ENCODE measurements at places on chromosomes 3 and 15.

GRCh38 chr15:57138349-57138788 is 219.9 kb downstream of the TCF12 start:
- DNase-seq: no peak

- no peak for DNase-seq
Observed at GRCh38 chr3:143831208-143831607, 17.1 kb downstream of the SLC9A9 start.

DNA sequence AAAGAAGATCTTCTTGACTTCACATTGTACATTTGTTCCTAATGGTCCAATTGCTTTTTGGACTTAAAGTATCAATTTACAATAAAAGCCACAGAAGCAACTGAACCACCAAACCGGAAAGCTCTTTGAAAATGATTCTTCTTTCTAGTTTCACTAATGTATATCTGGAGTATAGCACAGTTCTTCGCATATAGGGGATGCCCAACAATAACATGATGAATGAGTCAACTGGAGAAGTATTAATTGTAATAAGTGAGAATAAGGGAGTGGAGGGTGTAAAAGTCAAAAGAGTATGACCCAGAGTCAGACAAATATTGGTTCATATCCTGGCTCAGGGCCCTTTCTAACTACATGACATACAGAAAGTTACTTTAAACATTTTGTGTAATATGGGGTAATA is 425.2 kb downstream of the ZBTB20 start:
- no peak for DNase-seq

DNA sequence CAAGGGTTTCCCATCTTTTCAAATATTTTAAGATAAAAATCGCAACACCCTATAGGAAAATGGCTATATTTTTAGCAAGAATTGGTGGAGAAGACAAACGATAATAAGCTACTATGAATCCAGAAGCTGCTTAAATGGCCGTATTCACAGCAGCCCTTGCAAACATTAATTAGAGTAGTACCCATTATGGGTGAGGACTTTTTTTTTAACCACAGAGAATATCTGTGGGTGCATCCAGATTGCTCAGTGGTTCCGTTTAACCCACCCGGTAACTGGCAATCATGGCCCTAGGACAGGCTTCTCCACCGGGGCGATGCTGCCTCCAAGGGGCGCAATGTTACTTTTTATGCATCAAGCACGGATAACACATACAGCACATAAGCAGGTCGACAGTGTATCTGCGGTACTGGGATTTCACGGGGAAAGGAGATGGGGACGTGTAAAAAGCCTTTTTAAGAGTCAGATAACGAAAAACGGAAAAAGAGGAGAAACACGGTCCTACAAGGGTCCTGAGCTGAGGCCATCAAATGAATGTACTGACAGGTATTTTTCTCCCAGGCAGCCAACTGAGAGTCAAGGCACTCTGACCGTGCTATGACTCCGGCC is 968 bp upstream of the TMEM266 start:
- DNase-seq: no peak

- DNase-seq: no peak
Observed at GRCh38 chr15:53389271-53390037, 370.0 kb downstream of the WDR72 start.

- DNase-seq: no peak
Observed at GRCh38 chr3:9703736-9704346, at the start of gene CPNE9. Gene CPNE9 (plus strand): TSS chr3:9703833. CDS start chr3:9703997, 164 bp downstream.

GRCh38 chr3:161556533-161556932 is 59.9 kb downstream of the OTOL1 start:
- no peak for DNase-seq

DNA sequence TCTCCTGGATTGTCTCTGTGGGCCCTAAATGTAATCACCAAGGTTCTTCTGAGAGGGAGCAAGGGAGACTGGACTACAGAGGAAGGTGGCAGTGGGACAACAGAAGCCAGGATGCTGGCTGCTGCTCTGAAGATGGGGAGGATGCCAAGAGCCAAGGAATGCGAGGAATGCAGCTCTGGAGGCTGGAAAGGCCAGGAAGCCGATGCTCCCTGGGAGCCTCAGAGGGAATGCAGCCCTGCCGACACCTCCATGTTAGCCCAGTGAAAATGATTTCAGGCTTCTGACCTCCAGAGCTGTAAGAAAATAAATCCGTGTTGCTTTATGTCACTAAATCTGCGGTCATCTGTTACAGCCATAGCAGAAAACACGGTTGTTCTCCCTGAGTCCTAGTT is 44.1 kb downstream of the UMPS start:
- DNase-seq: no peak

DNA sequence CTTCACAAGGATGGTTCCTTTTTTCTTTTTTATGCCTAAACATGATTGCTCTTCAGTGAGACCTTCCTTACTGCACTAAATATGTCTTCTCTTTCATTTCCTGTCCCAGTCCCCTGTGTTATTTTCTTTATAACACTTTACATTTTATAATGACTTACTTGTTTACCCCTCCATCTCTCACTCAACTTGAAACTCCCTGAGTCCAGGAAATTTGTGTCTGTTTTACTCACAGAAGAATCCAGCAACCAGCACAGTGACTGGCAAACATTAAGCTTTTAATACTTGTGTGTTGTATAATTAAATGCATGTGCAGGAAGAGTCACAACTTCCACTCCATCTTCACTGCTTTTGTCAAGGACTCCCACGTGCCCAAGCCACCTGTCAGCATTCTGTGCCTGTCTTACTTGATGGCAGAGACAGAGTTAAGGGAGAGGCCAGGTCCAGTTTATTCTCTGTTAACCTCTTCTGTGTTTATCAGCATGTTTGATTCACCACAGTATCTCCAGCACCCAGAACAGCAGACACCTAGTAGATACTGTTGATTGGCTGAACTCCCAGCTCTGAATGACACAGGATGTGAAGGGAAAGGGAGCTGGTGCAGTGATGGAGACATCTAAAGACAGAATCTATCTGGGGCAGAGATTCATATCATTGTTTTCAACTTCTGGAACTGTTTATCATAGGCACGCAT is 42.8 kb downstream of the SSR3 start:
- no peak for DNase-seq

DNA sequence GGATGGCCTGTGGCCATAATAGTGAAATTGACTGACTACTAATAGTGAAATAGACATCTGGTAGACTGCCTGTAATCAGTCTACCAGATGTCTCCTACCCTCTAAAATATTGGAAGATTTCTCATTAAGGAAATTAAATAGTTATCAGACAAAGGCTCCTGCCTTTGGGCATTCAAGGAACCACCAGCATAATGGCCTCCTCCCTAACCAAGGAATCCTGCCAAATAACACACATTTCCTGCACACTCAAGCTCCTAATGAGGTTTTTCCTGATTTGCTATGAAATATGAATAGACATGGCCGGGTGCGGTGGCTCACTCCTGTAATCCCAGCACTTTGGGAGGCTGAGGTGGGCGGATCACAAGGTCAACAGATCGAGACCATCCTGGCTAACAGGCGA is 14.6 kb downstream of the NUSAP1 start:
- no peak for DNase-seq

GRCh38 chr3:116059421-116060096 is 385.7 kb downstream of the LSAMP start:
- DNase-seq: no peak

DNA sequence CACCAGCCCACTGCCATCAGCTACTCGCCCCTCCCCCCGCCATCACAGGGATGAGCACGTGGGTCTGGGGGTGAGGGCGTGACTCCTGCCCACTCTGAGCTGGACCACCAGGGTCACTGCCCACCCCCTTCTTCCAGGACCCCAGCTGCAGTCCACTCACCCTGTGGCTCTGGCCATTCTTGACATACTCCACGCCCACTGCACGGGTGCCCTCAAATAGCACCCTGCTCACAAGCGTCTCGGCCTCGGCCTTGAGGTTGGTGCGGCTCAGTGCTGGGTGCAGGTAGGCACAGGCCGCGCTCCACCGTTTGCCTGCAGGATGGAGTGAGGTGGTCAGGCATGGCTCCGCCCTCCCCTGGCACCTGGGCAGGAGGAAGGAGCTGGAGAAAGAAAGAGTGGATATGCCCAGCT is 23.9 kb downstream of the CHDH start:
- DNase-seq: no peak

GRCh38 chr3:102614585-102614984 is 179.8 kb downstream of the ZPLD1 start:
- no peak for DNase-seq

Measured in stimulated activated CD8-positive, alpha-beta memory T cell treated with anti-CD3 and anti-CD28 coated beads, Interleukin-4, amount 100 ng/mL, for 4 hours (primary cell).